ENCODE measurements at places on chromosomes 13 and 19. TPM values are rescaled to one million over a fixed set of nuclear protein-coding genes. Genes with fewer than 3 reads are reported as not detected.

The POLR1G gene
- total RNA-seq = 4.4 TPM

The LRRC4B gene
- 3.0 TPM for total RNA-seq

The CYP2A6 gene
- not detected for total RNA-seq

The SMIM44 gene
- total RNA-seq = not detected

The RGS9BP gene
- not detected for total RNA-seq

The ZNF417 gene
- total RNA-seq = 16.7 TPM

The APLP1 gene
- 11.5 TPM for total RNA-seq

The CPT1C gene
- 94.1 TPM for total RNA-seq

The ZNF878 gene
- total RNA-seq = not detected

The GAPDHS gene
- total RNA-seq = not detected

DNA sequence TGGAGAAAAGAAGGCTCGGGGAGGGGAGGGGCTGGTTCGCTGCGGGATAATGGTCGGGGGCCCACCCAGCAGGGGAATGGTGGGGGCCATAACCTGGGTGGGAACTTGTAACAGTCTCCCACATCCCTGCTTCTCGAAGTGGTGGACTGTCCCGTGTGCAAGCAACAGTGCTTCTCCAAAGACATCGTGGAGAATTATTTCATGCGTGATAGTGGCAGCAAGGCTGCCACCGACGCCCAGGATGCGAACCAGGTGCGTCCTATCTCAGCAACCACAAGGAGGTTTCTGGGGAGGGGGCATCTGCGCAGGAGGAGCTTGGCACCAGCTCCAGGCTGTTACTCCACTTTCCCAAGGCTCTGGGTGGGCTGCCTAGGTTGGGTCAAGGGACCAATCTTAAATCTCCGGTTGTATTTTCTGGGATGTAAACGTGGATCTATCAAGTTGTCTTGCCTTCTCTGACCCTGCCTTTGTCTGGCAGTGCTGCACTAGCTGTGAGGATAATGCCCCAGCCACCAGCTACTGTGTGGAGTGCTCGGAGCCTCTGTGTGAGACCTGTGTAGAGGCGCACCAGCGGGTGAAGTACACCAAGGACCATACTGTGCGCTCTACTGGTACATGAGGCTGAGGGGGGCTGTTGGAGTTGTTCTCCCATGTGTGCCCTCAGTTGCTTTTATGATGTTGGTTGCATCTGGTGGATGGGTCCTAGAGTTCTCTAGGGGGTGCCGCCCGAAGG lies 1.6 kb downstream of the TRIM28 start:
- DNase-seq = no peak

- DNase-seq = no peak
Observed at GRCh38 chr13:73177017-73177416, 118.2 kb downstream of the KLF5 start.

GRCh38 chr19:17294051-17294891 lies 9.0 kb downstream of the ABHD8 start:
- peak; percentile 46 for DNase-seq

DNA sequence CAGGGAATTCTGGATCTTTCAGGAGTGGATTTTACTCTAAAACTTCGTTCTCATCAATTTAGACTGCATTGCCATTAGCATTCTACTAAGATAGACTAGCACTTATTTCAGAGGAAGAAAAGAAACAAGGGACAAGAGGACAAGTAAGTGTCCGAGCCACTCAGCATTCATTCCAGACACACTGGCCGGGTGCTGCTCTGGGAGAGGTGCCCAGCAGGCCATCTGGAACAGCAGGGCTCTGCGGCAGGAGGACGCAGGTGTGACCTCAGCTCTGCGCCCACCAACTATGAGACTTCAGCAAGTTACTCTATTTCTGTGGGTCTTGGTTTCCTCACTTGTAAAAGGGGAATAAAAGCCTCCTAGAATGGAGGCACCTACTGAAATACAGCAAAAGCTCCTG lies 4.2 kb downstream of the EPS15L1 start:
- no peak for DNase-seq

DNA sequence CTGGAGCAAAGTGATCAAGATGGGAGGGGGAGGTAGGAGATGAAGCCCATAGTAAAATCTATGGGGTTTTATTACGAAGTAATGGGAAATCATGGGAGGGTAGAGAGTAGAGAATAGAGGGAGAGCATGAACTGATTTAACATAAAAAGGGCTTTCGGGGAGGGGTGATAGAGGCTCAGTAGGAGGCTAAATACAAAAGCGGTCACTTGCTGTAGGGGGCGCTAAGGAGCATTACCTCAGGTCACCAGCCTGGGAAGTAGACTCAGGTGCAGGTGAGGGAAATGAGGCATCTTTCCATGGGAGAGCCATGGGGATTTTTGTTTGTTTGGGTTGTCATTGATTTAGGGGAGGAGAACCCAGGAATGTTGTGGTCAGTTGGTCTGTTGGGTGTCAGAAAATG lies 14.1 kb downstream of the KRTDAP start:
- DNase-seq = no peak

GRCh38 chr13:34223984-34224383 lies 406.0 kb downstream of the RFC3 start:
- no peak for DNase-seq

- no peak for DNase-seq
Observed at GRCh38 chr13:49789968-49790367, 2.5 kb downstream of the KPNA3 start.

DNA sequence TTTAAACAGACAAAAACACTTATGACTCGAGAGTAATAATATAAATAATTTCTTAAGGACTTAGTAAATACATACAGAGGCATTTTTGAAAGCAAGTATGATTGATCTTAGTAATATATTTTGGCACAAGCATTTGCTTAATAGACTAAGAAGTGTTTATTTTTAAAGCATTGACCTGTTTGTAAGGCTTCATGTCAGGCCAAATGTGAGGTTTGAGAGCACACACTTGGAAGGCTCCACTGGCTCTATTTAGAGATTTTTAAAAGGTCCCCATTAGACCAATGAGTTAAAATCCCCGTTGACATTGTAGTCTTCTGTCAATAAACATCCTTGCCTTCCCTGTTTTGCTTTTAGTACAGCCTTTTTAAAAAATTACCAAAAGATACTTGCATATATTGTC lies 50.4 kb downstream of the ATP8A2 start:
- DNase-seq = no peak

- DNase-seq = no peak
Observed at GRCh38 chr13:32723987-32724386, 137.7 kb downstream of the PDS5B start.

GRCh38 chr13:38824342-38824741 lies 137.5 kb downstream of the FREM2 start:
- no peak for DNase-seq

DNA sequence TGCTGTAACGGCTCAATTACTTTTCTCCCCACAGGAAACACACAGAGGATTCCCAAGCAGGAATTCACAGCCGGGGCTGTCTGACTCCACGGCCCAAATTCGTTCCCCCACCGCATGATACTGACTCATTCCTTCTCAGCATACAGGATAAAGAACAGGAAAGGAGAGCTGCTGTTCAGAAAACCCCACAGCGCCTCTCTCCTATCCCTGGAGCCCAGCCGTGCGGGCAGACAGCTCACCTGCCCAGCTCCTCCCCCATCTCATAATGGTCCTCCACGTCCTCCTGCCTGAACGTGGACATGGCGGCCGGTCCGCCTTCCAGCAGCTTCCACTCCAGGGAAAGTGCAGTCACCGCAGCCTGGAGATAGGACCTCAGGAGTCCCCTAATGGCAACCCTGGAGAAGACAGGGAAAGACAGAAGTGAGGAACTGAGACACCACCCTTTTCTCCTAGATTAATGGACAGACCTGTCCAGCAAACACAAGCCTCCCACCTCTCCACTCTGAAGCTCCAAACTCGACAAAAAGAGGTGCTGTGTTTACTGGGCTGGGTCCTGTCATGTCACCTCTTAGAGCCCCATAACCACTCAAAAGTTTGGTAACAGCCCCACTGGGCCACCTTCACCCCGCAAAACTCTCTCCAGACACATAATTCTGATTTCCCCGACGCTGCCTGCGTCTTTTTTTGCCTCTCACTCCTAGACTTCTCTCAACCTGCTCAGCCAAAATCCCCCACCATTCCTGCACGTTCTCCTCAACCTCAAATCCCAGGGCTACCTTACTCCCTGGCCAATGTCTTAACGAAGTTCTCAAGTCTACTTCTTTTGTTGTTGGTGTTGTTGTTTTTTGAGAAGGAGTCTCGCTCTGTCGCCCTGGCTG lies 1.2 kb downstream of the DAPK3 start:
- peak; percentile 51 for DNase-seq

DNA sequence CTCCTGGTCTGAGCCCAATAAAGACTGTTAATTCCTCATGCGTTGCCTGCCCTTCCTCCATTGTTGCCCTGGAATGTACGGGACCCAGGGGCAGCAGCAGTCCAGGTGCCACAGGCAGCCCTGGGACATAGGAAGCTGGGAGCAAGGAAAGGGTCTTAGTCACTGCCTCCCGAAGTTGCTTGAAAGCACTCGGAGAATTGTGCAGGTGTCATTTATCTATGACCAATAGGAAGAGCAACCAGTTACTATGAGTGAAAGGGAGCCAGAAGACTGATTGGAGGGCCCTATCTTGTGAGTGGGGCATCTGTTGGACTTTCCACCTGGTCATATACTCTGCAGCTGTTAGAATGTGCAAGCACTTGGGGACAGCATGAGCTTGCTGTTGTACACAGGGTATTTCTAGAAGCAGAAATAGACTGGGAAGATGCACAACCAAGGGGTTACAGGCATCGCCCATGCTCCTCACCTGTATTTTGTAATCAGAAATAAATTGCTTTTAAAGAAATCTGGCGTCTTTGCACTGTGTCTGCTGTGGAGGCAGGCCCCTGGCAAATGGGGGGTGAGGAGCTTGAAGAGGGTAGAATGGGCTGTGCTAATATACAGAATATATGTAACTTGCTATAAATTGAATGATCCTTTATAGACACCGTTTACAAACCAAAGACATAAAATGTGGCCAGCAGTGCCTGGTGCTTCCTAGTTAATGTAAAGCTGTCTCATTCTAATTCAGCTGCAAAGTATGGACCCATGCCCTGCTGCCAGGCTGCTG lies 4.2 kb upstream of the RPS11 start:
- DNase-seq = no peak

GRCh38 chr13:34145061-34145460 lies 327.1 kb downstream of the RFC3 start:
- DNase-seq = no peak

GRCh38 chr13:109859216-109859835 lies 72.9 kb upstream of the IRS2 start:
- DNase-seq = no peak

- DNase-seq = no peak
Observed at GRCh38 chr13:51770681-51771417, 33.1 kb downstream of the DHRS12 start.
